NCI-H1694 treated with DMSO at 0.1 percent for 48 hours (cell line): ENCODE measurements at places on chromosomes 7 and 10.
A peak's percentile ranks its signal among the peaks of the same experiment; 100 is the strongest.

DNA sequence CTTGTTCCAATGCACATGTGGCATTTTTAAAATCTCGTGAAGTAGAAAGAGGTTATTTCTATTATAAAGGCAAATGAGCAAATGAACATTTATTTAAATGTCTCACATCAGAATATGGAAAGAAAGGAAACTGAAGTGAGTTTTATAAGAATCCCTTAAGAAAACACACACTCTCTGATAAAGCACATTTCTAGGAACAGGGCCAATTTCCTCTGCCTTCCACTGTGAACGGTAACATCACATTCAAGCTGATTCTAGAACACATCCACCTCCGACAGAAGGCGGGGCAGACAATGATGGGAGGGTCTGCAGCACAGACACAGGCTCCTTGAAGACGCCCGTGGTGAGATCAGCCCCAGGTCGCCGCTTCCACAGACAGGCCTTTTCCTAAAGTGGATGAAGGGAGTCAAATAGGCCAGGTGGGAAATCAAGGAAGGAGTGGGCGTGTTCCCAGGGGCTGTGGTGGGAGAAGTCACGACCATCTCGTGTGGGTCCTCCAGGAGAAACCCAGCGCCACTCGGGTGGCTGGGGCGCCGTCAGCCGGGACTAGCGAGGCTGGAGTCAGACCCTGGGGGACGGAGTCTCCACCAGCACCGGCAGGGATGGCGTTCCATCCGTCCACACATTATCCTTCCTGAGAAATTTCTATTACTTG, 31.1 kb downstream of the PITRM1 start:
- DNase-seq, result no peak

DNA sequence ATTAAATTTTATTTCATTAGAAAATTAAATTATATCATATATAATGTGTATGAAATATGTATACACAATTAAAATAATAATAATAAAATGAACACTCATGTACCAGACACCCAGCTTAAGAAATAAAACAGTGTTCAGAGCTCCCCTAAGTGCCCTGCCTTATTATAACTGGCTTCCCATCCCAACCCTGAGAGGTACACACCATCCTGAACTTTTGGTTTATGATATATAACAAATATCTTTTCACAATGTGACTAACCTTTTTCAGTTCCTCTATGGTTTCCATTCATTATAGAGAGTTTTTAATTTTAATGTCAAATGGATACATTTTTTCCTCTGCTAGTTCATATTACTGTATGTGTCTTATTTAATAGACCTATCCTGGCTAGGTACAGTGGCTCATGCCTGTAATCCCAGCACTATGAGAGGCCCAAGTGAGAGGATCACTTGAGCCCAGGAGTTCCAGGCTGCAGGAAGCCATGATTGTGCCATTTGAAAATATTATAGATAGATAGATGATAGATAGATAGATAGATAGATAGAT, 24.0 kb upstream of the STEAP2 start:
- no peak for DNase-seq

GRCh38 chr10:101647255-101647654, 47.7 kb downstream of the FBXW4 start:
- DNase-seq, result no peak

DNA sequence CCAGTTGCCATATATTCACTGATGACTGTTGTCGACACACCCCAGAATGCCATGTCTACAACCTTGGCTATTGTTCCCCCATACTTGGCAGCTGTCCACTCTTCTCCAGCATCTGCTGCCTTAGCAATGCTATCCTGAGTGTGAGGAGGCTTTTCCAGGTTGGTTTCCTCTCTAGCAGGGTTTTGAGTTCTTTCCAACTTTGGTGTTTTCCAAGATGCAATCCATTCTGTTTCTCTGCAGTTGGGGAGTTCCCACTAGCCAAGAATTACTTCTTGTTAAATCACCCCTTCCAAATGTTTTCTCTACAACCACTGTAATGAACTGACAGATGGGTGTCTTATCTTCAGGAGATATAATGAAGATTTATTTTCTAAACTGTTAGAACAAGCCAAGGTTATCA, 617.4 kb downstream of the CCSER2 start:
- DNase-seq, result peak; percentile 48

- DNase-seq, result no peak
Measured at GRCh38 chr7:157596881-157597280, 260.1 kb downstream of the DNAJB6 start.

DNA sequence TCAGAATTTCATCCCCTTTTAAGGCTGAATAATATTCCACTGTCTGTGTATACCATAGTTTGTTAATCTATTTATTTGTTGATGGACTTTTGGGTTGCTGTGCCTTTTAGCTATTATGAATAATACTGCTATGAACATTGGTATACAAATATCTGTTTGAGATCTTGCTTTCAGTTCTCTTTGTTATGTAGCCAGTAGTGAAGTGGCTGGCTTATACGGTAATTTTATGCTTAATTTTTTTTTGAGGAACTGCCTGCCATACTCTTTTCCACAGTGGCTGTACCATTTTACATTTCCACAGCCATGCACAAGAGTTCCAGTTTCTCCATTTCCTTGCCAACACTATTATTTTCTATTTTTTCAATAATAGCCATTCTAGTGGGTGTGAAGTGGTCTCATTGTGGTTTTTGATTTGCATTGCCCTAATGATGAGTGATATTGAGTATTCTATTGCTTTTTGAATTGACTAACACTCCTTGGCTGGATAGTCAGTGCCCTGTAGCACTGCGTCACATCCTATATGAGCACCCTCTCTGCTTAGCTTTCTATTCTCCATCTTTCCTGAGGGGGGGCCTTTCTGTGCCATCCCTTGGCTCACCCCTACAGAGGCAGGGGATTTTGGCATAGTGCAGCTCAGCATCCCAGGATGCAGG, 29.4 kb upstream of the RAPGEF5 start:
- no peak for DNase-seq

DNA sequence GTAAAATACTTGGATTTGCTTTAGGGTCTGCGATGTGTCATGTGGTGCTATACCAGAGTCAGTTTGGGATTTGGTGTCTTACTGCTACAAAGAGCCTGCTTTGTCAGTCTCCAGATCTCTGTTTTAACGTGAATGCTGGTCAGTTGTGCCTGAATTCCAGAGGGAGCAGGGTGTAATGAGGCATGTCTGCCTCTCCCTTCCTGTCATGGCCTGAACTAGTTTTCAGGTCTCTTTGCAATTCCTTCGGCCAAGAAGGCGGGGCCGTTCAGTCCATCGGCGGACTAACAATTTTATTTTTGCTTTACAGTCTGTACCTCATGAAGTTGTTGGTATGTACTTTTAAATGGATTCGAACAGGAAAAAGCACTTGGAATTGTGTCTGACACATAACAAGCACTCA, 465.1 kb upstream of the ADARB2 start:
- DNase-seq, result no peak

- no peak for DNase-seq
Measured at GRCh38 chr10:48456361-48456804, 148.5 kb downstream of the ARHGAP22 start.

DNA sequence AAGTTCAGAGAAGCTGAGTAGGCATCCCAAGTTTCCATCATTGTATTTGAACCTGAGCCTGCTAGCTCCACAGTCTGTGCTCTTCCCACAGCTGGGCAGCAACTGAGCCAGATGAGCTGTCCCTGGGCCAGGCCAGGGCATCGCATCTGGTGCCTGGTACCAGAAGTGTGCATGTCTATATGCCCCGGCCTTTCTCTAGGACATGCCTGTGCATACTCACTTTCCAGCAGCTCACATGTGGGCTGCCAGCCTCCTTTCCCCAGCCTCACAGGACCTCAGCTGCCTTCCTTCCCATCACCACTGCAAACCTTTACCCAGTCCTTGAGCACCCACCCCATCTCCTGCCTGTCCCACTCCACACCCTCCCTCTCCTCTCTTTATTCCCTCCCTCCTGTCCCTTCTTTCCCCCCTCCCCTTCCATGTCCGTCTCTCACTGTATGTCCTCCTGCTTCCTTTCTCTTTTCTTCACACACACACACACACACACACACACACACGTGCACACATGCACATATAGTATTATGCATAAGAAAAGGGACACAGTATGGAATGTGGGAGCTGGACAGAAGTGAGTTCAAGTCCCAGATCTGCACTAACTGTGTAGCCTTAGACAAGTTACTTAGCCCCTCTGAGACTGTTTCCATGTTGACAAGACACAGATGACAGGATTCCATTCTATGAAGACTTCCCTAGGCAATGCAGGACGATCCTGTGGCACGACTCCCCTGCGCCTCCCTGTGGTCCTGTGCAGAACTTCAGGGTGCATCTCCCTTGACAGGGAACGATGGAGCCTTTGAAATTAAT, 10.9 kb downstream of the CDHR1 start:
- DNase-seq, result peak; percentile 81

DNA sequence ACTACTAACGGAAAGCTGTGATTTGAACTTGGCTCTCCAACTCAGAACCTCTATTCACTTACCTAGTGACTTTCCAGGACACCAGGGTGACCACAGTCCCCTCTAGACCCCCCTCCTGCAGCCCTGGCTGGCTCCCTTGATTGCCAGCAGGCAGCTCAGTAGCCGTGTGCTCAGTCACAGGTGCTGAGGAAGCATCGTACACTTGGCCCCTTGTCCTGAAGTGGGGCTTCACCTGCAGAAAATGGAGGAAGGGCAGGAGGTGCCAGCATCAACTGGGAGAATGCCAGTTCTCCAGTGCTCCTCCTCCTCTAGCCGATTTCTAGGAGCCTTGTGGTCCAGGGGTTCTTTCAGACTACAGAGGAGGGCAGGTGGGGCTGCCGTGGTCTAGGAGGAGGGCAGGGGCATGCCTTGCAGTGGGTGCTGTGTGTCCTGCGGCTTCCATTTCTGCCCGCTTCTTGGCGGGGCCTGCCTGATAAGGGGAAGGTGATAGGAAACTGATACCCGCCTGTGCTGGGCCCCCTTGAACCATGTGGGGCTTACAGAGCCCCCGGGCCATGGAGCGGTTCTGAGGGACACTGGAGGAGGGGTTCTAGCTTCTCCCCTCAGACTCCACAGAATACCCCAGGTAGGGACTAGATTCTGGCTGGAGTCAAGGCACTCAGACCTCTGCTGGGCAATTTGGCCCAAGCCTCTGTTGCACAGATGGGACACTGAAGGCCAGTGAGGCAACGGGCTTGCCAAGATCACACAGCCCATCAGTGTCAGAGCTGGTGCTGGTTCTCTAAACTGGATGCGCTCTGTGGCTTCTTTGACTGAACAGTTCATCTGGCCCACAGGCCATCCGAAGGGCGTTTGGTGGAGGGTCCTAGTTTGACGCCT, 14.0 kb downstream of the FAM241B start:
- no peak for DNase-seq
